ENCODE measurements at places on chromosomes 12 and 14.

GRCh38 chr14:67242168-67242420 lies 859 bp downstream of the PALS1 start:
- DNase-seq: no peak

DNA sequence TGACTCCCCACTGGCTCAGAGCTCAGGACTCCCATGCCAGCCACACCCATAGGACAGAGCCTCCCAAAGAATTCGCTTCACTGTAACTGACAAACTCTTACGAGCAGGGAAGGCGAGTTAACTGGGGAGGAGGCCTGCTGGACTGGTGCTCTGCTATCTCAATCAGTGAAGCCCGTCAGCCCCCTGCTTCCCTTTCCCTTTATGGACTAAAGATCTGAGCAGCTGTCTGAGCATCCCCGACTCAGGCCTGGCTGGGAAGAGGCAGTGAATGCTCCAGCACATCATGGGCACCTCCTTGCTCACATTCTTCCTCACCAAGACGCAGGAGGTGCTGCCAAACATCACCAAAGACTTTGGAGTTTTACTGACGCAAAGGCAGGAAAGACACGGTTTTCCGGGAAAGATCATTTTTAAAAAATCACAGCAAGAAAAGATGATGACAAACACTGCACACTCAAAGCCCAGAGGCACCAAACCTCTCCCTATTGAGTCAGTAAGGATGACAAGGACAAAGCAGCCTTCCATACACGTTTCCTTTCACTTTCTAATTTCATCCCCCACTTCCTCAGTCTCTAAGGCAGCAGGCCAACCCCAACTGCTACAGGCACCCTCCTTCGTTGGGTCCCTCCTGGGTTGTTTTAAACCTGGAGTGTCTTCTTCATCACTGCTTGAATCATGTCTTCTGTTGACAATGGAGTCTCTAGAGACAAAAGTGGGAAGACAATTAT lies 45.0 kb upstream of the P2RX7 start:
- DNase-seq: no peak

GRCh38 chr14:66247662-66248193 lies 238.4 kb upstream of the CCDC196 start:
- DNase-seq: no peak

DNA sequence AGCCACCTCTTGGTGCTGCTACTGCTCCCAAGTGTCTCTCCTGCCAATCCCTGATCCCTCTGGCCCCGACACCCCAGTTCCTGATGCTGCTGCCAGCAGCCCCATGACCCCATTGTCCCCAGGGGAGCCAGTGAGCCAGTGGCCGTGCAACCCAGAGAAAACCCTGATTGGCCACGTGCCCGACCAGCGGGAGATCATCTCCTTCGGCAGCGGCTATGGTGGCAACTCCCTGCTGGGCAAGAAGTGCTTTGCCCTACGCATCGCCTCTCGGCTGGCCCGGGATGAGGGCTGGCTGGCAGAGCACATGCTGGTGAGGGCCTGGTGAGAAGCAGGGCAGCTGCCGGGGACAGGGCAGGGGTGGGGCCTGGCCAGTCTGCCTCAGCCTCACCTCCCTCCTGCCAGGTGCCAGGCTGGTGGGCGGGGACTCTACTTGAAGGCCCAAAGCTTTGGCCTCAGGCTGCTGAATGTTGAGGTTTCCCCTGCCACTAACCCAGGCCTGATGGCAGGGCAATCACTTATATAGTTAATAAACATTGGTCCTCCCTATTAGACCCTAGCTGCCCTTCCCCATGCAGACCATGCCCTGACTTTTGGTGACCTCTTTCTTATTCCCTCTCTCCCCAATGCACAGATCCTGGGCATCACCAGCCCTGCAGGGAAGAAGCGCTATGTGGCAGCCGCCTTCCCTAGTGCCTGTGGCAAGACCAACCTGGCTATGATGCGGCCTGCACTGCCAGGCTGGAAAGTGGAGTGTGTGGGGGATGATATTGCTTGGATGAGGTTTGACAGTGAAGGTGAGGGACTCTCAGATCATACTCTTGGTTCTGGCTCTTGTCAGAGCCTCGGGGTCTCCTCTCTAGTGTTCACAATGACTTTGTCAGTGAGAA lies 5.1 kb downstream of the PCK2 start:
- no peak for DNase-seq

All from stimulated activated CD4-positive, alpha-beta T cell treated with anti-CD3 and anti-CD28 coated beads, TNF-alpha, amount 100 ng/mL, for 4 hours (primary cell).